ENCODE measurements at places on chromosomes 6 and 20.

DNA sequence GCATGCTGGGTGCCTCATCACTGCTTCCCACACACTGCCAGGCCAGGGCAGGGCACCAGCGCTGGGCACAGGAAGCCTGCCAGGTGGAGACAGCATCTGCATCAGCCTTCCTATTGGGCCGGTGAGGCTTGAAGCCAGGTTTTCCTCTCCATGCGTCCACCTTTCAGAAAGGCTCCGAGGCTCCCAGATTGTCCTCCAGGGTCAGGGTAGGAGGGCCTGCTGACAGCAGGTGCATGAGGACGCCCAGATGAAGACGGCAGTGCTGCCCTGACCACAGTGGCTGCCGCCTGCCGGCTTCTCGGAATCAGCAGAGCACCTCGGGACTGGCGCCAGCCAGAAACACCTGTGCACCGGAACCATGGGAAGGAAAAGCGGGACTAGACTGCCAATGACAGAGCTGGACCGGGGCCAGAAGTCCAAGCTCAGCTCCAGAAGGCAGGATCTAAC, 170.5 kb upstream of the CST7 start:
- DNase-seq: no peak

DNA sequence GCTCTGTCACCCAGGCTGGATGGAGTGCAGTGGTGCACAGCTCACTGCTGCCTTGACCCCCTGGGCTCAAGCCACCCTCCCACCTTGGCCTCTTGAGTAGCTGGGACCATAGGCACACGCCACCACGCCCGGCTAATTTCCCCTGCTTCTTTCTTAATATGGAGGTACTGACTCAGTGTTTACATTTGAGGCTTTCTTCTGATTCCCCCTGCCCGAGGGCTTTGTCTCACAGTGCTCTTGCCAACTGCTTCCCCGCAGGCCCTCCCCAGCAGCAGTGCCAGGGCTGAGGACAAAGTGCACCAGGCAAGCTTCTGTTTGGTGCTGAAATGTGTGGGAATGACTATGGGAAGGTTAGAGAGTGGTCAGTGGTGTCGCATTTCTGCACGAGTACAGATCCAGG, 34.8 kb downstream of the NR2E1 start:
- DNase-seq: no peak

- no peak for DNase-seq
These were observed 187.1 kb downstream of the BCAS1 start for GRCh38 chr20:53883098-53883911.

DNA sequence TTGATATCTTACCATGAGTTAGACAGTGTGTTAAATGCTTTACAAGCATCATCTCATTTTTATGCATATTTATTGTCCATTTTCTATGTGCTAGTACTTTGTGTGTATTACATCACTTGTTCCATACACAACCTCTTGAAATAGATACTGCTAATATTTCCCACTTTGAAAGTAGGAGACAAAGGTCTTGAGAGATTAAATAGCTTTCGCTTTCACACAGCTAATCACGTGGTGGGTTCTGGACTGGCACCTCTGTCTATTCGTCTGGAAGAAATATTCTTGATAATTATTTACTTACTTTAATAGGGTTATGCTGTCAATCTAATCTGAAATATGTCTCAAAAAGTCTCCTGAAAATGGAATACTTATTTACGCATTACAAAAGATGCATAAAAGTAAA, 30.2 kb downstream of the EPHA7 start:
- DNase-seq: no peak

DNA sequence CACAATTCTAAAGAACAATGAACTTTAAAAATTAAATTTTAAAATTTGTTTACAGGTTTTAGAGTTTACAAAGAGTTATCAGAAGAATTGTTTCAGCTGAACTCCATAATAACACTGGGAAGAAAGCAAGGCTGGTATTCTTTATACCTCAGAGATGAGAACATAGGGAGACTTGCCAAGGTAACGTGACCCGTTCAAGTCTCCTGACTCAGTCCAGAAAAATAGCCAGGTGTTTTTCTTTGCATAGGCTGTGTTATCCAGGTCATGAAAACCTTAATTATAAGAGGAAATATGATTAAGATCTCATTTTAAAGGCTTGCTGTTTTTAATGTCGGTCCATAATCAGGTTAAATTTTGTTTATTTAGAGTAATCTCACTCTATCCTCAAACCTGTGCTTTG, 8.5 kb upstream of the C6orf141 start:
- no peak for DNase-seq

DNA sequence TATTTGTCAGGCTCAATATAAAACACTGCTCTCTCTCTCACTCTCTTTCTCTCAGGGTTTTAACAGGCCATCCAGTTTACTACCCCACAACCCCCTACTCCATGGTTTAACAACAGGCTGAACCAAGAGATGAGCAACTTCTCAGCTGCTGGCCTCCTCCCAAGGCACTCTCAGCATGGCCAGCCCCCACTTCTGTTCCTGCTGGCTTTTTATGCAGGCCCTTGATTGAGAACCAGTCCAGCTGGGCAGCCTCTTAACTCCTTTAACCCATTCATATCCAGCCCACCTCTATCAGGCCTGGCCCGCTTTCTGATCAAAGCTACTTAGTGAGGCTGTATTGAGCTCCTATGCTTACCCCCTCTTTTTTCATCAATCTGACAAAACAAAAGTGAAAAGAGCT, 346.8 kb upstream of the POU3F2 start:
- no peak for DNase-seq

GRCh38 chr6:34837528-34837927, 45.6 kb downstream of the BLTP3A start:
- DNase-seq: no peak

GRCh38 chr6:134734312-134734869, 215.5 kb downstream of the ALDH8A1 start:
- no peak for DNase-seq

- no peak for DNase-seq
These were observed 92.7 kb downstream of the FAM217A start for GRCh38 chr6:3986241-3986640.

DNA sequence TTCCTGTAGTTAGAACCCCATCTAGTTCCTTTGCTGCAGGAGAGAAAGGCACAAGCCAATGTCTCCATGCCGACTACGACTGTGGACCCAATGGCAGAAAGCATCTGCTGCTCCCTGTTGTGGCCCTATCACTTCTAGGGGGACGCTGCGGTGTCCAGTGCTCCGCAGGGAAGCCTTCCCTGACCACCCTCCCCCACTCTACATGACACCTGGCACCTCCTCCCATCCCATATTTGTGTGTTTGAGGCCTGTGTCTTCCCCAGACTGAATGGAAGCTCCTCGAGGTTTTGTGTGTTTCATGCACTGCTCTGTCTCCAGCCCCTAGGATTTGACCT, 159.5 kb downstream of the DTNBP1 start:
- DNase-seq: no peak

GRCh38 chr6:10586302-10586701, 65.2 kb downstream of the GCNT2 start:
- DNase-seq: no peak

DNA sequence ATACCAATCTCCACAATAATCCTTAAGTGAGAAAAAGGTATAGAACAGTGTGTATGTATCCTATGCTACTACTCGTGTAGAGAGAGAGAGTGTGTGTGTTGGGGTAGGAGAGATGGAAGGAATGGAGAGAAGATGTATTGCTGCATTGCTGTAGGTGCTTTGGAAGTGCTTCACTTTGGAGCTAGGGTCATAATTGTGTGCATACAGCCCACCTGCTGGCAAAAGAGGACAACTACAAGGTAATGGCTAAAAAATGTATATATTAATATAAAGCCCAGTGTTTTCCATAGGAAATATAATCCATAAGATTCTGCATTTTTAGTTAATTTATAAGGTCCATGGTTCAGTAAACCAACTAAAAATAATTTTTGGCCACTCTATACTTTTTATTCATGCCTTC, 36.1 kb downstream of the SERAC1 start:
- DNase-seq: peak; percentile 5

GRCh38 chr6:30781395-30781742, 37.0 kb upstream of the IER3 start:
- no peak for DNase-seq

- no peak for DNase-seq
These were observed 1.8 kb downstream of the EPHA7 start for GRCh38 chr6:93417421-93418013.

DNA sequence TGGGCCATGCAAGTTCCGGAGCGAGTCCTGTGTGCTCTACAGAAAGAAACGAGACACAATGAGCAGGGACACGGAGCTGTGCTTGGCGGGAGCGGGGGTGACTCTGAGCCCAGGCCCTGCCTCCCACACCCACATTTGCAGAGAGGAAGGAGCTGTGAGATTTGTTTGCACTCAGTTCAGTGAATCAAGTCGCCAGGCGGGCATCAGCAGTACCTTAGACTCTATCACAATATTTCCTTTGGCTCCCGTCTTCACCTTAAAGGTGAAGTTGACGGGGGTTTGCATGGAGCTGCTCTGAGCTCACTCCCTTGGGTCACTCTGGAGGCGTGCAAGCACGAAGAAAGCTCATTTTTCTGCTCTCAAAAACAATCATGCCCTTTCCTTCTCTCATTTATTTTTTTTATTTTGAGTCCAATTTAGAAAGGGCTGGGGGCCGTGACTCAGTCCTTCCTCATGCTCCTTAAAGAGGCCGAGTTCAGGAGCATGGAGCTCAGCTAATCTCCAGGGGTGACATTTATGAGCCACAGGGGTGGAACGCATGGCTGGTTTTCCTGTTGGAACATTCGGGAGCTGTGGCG, 188.2 kb downstream of the NFATC2 start:
- DNase-seq: no peak

DNA sequence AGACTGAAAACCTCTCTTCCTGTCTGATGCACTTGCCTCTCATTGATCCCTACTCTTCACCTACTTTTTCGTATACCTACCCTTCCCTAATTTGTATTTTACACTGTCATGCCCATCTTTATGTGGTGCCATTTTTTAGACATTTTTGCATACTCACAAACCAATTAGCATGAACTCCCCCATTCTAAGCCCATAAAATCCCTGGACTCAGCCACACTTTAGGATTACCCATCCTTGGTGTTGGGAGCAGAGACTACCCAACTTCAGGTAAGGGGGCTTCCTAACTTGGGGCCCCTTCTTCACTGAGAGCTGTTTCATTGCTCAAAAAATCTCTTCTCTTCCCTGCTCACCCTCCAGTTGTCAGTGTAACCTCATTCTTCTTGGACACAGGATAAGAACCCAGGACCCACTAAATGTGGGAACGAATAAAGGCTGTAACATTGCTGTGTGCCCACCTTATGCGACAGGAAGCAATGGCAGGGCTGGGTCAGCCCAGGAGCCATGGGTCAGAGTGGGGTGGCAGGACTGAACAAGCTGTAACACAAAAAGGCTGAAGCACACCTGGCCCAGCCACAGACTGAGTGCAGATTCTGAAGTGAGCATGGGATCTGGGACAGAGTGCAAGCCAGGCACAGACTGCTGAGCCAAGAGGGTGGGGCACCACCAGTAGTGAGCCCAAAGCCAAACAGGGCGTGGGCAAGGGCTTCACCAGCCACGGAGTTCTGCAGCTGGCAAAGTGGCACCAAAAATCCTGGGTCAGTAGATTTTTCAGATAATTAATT, 789.1 kb upstream of the HS3ST5 start:
- DNase-seq: no peak

DNA sequence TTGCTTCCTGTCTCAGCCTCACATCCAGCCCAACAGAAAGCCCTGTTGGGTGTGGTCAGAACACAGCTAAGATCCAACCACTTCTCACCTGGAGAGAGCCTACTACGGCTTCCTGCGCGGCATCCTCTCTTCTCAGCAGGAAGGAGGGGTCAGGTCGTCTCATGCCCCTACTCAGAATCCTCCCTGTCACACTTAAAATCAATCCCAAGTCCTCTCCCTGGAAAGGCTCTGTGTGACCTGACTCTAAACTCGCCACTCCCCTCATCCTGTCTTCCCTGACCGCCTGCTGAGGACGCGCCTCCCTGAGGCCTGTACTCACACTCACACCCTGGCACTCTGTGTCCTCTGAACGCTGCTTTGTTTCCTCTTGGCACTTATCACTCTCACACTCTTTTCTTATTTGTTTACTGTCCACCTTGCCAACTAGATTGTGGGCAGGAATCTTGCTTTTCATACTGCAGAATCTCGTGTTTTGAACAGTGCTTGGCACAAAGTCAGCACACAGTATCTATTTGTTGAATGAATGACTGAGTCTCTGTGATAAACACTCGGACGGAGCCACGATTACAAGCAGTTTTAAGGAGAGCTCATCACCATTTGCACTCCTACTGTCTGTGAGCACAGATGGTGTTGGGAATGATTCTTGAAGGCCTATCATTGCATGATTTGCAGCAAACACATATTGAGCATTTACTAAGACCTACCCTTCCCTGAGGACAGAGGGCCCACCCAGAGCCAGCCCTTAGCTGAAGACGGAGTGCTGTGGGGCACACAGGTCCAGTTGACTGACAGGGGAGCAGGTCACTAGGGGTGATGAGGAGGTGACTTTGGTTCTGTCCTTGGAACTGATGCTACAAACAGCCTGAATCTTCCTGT, 18.7 kb downstream of the RAB5IF start:
- no peak for DNase-seq

DNA sequence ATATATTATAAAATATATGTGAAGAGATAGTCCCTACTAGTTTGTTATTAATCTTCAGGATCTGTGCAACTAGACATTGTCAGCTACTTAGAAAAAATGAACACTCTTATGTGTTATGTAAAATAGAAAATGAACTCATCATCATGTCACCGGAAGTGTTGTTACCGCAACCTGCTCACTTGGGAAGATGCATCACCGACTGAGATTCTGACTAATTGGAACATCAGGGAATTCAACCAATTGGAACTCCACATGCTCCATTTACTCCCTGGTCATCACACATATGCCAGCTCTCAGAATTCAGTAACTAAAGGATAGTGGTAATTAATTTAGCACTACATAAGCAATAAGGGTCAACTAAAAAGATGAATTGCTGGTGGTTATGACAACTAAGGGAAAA, 16.7 kb upstream of the B3GAT2 start:
- no peak for DNase-seq

DNA sequence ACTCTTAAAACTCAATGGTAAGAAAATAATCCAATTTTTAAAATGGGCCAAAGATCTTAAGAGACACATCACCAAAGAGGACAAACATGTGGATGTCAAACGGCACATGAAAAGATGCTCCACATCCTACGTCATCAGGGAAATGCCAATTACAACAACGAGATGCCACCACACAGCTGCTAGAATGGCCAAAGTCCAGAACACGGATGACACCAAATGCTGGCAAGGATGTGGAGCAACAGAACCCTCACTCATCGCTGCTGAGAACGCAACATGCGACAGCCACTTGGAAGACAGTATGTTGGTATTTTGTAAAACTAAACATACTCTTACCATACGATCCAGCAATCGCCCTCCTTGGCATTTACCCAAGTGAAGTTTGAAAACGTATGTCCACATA, 132.8 kb upstream of the CDH4 start:
- no peak for DNase-seq
